ENCODE measurements at places on chromosomes 7 and 10.
A peak's percentile ranks its signal among the peaks of the same experiment; 100 is the strongest.

DNA sequence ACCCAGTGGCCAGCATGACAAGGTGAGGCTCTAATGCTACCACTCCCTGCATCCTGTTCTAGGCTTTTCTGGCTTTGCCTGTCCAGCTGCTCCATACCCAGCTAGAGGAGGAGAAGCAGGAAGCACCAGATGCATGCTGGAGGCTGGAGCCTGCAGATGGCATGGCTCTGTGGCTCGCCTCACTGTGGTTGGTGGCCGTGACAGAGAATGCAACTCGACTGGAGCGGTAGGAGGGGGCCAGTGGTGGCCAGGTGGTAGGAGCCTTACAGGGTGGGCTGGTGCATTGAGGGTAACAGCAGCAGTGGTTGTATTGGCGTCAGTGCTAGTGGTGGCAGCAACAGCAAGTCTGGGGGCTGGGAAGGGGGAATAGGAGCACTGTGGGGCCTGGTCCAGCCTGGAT lies 128.6 kb downstream of the ZNF248 start:
- DNase-seq, result no peak

DNA sequence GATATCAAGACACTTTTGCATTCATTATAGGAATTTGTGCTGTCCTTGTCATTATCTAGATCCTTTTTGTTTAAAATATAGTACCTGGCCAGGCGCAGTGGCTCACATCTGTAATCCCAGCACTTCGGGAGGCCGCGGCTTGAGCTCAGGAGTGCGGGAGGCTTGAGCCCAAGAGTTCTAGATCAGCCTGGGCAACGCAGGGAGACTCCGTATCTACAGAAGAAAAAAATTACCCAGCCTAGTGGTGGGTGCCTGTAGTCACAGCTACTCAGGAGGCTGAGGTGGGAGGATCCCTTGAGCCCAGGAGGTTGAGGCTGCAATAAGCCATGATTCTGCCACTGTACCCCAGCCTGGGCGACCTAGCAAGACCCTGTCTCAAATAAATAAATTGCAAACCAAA lies 621 bp upstream of the MORN4 start:
- peak; percentile 32 for DNase-seq

DNA sequence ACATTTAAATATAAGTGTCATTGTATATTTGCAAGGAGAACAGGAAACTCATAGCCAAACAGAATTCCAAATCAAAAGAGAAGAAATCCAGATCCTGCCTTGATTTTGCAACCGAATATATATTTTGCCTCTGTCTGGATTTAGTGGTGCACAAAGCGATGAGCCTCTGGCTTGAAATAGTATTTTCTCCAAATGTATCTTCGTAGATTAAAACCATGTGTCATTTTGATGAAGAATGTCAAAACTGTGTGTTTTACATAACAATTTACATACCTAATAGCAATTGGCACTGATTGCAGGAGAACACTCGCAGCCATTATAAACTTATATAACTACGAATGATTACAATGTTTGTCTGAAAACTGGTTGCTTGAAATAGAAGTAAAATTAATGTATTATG lies 156.4 kb downstream of the ARID5B start:
- no peak for DNase-seq

DNA sequence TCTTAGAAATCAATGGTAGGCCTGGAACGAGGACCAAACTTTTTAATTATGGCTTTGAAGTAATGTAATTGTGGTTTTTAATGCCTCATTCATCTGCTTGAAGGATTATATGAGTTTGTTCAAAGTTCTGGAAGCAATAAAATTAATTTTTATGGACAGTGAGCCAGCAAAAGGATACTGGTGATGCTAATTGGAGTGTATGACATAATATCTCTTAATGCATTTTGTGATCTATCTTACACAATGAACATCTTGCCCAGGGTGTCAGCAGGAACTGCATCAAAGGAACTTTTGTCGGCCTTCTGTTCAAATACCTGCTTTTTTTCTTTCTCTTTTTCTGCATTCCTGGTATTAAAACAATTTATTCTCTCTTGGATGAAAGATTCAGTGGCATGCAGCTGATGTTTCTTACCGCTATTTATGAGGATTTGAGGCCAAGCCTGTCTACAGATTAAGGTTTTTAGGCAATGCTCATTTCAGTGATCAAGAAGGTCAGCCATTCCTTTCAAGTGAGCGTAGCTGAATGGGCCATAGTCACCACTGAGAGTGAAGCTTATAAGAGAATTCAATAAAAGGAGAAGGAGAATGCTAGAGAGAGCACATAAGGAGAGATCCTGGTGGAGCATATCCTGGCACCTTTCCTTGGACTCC lies 974.8 kb downstream of the SORCS3 start:
- DNase-seq, result no peak

- DNase-seq, result no peak
These were observed 168.8 kb downstream of the TCF7L2 start for GRCh38 chr10:113118882-113119281.

DNA sequence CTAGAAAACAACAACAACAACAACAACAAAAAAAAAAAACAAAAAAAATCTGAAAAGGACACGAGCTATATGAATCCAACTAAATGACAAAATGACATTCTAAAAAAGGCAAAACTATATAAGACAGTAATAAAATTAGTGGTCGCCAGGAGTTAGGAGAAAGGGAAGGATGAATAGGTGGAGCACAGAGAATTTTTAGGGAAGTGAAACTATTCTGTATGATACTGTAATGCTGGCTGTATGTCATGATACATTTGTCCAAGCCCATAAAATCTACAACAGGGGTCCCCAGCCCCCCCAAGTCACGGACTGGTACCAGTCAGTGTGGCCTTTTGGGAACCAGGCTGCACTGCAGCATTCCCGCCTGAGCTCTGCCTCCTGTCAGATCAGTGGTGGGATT lies 2.8 kb upstream of the PUS7 start:
- DNase-seq, result no peak

GRCh38 chr7:27617651-27618381 lies 44.9 kb downstream of the HIBADH start:
- DNase-seq, result no peak

DNA sequence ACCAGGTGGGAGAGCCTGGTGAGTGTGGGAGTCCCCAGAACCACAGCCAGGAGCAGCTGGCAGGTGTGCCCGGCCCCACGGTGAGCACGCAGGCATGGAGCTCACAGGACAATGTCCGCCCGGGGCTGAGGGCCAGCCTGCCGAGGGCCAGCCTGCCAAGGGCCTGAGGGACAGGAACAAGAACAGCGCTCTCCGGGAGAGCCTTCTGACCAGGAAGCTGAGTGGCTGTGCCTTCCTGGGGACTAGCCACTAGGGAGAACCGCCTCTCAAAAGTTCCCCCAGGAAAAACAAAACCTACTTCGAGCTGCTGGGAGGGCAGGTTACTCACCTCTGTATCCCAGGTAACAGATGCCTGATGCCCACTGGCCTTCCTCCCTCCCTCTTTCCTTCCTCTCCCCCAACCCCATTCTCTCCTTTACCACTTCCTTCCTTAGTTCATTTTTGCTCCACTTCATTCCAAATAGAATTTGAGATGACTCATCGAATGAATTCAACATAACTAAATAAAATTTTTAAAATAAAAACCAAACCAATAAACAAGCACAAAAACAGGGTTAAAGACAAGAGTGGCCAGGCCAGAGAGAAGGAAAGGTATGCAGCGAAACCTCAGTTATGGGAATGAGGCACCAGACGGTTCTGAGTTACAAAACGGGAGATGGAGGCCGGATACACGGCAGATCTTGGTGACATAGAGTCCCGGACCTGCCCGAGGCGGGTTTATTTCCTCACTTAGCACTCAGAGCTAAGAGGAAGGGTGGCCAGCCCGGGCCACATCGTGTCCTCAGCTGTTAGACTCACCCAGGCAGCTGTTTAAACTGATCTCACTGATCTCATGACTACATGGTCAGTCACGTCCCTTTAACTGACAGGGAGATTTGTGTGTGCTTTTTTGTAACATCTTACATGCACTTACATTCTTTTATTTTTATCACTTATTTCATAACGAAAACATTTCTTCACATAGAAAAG lies 128.5 kb downstream of the TNS3 start:
- peak; percentile 86 for DNase-seq

DNA sequence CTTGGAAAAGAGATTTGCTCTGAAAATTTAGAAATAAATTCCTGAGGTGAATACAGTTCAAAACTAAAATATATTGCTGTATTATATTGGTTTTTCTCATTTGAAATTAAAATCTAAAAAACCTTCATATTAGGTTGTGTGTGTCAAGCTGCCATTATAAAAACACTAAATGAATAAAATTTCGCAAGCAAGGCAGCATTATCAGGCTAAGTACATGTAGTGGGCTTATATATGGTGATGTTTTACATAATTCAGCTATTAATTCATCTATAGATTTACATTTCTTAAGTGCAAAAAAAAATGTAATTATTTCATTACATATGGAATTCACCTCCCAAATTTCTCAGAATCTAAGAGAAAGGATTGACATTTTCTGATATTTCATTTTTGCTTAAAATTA lies 5.3 kb downstream of the MEOX2 start:
- DNase-seq, result no peak

DNA sequence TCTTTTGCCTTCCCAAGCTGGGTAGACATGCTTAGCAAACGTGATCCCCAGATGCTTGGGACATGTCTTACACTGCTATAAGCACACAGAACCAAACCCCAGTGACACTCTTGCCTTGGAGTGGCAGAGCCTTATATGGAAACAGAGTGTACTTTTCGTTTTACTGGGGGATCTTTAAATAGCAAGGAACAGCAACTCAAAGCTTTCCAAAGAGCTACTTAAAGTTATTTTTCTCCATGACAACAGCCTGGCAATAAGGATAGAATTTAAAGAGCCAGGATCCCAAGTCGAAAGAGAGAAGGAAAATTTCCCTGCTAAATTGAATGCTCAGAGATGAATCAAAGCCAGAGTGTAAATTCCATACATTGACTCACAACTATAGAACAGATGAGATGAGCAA lies 67.8 kb downstream of the ZNF365 start:
- DNase-seq, result no peak

DNA sequence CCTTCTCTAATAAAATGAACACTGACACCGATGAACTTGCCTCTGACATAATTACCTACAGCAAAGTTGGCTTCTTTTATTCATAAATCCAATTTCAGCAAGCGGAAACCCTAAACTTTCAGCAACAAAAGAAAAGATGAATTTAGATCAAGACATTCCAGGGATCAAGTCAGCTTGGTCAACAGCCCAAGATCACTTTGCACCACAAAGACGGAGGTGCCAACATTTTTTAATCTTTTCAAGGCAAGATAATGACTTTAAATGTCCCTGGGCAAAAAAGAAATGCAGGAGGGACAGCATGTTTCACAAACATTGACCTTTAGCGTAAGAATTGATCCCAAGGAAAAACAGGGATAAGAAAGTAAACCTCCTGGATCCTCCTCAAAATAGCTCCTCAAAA lies 636.9 kb downstream of the PARD3 start:
- DNase-seq, result no peak

DNA sequence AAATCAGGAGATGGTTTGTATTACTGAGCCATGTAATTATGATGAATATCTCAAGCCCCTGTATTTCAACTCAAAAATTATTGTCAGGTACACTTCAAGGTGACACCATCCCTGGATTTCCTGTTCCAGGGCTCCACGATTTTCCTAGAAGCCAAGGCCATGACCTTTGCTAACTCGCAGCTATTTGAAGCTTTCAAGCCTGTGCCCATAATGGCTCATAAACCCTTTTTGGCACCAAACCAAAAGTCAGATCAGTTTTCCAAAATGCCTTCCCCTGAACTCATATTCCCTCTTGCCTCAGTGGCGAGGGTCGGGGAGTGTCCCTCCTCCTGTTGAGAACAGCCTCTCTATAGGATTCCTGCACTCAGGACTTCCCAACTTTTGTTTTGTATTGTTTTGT lies 70.8 kb downstream of the HIP1 start:
- no peak for DNase-seq

GRCh38 chr10:79253704-79254103 lies 93.6 kb upstream of the PPIF start:
- no peak for DNase-seq

DNA sequence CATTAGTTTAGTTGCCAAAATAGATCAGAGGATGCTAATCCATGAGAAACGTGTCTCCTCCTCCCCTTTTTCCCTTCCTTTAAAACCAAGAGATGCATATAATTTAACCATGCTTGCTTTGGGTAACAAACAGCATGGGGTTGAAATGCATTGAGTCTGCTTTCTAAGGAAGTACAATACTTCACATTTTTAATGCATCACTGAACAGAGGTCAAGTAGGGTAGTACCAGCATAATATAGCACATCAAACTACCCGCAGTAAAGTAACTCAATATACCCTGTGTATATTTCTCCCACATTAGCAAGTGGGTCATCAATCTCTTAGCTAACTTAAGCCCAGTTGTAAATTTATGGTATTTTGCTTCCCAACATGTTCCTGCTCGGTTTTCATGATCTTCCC lies 239.3 kb upstream of the SEMA3C start:
- DNase-seq, result no peak

DNA sequence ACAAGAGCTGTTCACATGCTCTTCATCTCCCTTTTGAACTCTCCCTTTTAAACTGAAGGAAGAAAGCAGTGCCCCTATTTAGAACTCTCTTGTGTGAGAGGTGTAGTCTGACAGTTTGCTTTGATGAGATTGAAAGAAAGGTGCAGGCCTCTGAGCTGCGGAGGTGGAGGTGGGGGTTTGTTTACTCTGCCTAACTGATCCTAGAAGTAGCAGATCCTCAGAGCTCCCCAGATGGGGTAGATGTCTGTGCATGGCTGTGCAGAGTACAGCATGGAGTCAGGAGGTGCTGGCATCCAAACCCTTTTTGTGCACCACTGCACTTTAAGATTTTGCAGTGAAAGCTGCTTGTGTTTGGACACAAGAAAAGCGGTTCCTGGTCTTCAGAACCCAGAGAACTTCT lies 58.3 kb downstream of the MINDY4 start:
- no peak for DNase-seq

DNA sequence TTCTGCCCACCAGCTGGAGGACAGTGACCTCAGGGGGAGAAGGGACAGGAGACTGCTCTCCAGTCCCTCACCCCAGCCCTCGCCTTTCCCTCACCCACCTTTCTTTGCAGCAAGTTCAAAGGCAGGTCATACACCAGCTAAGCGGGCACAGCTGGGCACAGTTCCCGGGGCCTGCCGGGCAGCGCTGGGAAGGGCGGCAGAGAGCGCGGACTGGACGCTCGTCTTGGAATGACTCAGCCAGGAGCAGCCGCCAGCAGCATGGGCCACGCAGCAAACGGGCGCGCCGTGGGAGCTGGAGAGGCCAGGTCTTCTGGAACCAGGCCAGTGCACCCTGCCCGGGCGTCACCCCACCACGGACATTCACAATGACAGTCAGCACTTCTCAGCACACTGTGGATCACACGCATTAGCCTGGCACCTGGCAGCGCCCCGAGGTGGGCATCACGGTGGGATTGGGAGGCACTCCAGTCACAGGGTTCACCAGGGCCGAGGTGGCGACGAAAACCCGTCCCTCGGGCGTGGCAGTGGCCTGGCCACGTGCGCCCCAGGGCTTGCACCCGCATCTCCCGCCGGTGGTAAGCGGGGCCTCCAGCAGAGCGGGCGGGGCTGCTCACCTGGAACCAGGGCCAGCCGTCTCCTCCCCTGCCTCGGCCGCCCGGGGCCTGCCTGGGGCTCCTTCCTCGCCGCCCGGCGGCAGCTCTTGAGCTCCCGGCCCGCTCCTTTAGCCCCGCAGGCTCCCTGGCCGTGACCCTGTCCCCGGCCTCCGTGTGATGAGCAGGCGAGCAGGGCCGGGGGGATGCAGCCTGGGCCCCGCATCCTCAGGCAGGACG lies 29.0 kb upstream of the WDFY4 start:
- DNase-seq, result peak; percentile 92
